ENCODE measurements at places on chromosomes 3 and 15.
A peak's percentile ranks its signal among the peaks of the same experiment; 100 is the strongest.

DNA sequence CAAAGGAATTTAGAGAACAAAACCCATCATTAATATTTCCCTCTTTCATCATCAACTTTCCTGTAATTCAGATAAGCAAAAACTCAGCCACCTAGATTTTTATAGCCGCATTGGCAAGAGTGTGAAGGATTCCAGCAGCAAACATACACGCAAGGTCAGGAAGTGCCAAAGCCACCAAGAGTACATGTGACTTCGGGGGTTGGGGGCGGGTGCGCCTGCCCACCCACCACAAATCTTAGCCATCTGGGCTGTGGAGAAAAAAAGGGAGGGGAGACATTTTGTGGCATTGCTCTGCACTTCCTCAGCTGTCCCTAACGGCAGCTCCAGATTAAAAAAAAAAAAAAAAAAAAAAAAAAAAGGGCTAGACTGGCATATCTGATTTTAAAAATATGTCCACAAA lies 148.4 kb downstream of the TNIK start:
- no peak for DNase-seq

DNA sequence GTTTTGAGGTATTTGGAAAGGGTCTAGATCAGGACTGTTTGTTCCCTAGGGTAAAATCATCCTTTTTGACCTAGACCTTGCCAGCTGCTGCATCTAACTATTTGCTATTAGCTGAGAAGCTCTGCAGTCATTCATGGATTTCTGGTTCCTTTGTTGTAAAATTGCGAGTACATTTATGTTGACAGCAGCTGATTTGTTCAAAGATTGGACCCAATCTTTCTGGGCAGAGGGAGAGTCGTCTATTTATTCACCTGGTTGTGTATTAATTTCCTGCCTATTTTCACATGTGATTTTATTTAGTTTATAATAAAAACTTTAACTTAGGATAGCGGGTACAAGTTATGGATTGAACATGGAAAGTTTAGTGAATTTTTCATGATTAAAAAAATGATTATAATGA lies 236.3 kb downstream of the CNTN4 start:
- DNase-seq = no peak

DNA sequence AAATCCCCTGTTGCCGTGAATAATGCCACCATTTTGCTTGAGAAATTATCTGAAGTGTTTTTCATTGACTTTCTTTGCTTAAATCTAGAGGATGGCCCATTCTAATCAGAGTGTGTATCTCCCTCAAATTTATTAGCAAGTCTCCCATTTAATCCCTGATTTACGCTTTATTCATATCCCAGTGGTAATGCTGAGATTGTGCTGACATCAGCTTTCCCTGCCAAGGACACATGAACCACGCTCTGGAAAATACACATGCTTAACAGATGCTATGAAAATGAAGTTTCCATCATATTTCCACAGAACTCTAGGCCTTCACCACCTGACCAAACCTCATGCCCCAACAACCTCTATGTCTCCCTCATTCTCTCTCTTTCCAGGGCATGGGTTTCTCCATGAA lies 545.4 kb downstream of the TUSC7 start:
- no peak for DNase-seq

GRCh38 chr3:181687190-181687589 lies 24.5 kb upstream of the SOX2 start:
- no peak for DNase-seq

- DNase-seq = no peak
Measured at GRCh38 chr15:58378241-58379085, 53.3 kb upstream of the LIPC start.

DNA sequence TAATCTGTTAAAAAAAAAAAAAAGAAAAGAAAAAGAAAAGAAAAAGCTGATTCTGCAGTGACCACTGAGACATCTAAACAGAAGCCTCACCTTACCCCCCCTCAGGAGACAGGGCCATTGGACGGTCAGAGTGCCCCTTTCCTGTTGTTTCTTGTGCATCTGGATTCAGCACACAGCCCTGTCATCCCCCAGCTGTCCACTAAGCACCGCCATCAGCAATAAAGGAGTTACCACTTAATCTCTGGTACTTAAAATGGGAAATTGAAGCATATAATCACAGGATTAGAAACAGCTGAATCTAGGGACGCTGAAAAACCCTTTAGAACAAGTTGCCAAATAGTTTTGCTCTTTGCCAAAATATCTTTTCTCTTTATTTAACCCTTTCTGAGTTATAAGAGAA lies 62.5 kb downstream of the TRIM69 start:
- no peak for DNase-seq

GRCh38 chr3:90015688-90016356 lies 908.4 kb downstream of the EPHA3 start:
- DNase-seq = no peak

- no peak for DNase-seq
Measured at GRCh38 chr15:77853008-77853328, 220.3 kb upstream of the LINGO1 start.

DNA sequence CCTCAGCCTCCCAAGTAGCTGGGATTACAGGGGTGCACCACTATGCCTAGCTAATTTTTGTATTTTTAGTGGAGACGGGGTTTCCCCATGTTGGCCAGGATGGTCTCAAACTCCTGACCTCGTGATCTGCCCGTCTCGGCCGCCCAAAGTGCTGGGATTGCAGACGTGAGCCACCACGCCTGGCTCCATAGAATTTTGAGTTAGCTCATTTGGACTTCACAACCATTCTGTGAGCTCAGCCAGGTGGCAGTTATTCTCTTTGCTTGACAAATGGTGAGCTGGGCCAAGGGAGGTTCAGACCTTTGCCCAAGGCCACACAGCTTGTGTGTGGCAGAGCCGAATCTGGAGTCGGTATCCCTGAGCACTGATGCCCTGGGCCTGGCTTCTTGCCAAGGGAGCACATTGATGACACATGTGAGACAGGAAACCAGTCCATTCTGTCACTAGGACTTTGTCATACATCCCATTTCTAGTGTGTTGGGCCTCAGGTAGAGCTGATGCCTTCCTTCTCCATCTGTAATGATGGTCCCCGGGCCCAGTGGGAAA lies 17.6 kb downstream of the PODXL2 start:
- DNase-seq = no peak

- peak; percentile 56 for DNase-seq
Measured at GRCh38 chr3:44198284-44199269, 43.1 kb upstream of the TOPAZ1 start.

DNA sequence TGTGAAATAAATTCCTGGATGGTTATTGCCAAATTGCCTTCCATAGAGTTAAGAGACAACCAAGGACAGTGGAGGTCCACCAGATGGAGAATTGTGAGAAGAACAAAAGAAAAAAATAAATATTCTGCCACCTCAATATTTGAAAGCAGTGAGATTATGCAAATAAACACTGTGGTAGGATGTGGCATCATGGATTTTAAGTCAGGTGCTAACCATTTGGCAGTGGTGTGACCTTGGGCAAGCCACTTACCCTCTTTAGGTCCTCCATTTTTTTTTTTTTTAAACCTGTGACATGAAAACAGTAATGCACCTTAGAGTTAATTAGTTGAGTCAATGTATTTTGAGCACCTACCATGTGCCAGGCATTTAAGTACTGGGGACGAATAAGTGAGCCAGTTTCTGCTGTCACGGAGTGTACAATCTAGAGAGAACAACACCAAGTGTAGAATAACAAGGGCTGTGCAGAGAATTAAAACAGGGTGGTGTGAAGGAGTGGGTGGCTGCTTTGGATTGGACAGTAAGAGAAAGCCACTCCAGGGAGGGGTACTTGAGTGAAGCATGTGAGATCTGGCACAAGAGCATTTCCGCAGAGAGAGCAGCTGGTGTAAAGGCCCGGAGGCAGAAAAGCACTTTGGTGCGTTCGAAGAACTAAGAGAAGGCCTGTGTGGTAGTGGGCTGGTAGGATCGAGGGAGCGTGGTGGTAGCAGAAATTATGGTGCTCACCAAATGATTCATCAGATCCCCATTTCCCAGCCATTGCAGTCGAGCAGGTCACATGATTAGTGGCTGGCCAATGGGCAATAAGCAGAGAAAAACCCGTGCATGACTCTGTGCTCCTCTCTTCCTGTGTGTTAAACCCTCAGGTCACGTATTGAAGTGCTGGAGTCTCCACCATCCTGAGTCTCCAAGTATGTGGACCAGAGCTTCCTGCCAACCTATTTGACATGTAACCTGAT lies 39.2 kb downstream of the CCK start:
- DNase-seq = no peak

- DNase-seq = no peak
Measured at GRCh38 chr3:141797819-141798447, 34.7 kb downstream of the GRK7 start.

- DNase-seq = no peak
Measured at GRCh38 chr15:32979710-32980109, 214.8 kb downstream of the FMN1 start.

DNA sequence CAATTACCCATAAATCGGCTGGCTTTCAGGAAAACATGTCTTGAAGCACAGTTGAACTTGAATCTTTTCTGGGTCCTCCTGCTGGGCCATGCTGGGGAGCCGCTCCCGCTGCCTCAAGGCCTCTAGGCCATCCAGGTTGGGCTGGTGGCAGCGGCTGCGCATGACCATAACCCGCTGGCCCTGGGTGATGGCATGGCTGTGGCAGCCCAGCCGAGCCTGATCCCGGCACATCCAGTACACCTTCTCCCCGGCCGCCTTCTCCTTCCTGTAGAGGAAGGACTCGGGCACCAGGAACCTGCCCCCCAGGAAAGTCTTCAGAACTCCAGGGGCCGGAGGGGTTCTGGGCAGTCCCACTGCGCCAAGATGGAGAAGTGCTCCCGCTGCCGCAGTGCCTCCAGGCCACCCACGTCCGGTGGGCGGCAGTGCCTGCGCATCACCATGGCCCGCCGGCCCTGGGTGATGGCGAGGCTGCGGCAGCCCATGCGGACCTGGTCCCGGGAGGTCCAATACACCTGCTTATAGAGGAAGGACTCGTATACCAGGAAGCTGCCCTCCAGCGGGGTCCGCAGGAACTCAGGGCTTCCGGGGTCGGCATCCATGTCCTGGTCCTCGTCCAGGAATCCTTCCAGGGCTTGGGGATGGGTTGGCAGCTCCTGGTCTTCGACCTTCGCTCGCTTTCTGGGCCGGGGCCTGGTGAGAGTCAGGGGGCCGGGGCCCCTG lies 84.3 kb upstream of the FXR1 start:
- DNase-seq = no peak

DNA sequence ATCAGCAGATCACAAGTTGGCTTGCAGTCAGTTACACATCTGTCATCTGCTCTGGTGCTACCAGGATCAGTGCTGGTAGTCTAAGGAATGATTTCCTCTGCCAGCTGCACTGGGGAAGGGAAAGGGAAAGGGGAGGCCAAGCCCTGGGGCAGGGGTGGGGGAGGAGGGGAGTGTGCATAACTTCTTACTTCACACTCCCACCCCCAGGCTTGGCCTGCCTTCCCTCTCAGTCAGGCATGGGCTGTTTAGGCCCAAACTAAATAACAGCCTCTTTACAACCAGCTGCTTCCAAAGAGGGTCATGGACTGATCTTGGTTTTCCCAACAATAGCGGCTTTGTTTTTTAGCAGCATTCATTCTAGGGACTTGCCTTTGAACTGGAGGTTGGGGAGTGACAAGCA lies 86.1 kb upstream of the PSMD6 start:
- DNase-seq = no peak

DNA sequence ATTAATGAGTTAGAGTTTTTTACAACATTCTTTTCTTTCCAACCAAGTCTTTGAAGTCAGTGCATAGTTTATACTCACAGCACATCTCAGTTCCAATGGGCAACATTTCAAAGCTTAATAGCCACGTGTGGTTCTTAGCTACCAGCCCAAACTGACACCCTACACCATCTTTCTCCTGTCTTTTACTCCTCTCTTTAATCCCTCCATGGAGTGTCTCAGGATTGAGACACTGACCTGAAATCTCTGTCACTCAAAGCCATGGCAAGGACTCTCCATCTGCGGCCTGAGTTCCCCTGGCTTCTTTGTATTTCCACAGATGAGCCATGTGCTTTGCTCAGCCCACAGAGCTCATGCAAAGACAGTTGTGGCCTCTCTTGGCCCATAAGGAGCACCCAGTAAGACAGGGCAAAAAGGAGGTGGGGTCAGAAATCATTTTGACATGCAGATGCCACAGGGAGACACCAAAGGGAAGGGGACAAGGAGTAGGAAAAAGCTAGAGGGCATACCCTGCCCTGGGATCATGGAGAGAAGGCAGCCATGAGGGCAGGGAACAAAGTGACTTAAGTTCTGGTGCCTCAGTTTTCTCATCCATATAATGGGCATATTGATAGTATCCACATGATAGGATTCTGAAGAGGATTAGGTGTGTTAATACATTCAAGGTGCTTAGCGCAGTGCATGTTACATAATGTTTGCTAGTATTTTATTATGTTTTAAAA lies 493.6 kb upstream of the PROK2 start:
- no peak for DNase-seq

- no peak for DNase-seq
Measured at GRCh38 chr3:72998466-72998865, 1.9 kb downstream of the PPP4R2 start.

DNA sequence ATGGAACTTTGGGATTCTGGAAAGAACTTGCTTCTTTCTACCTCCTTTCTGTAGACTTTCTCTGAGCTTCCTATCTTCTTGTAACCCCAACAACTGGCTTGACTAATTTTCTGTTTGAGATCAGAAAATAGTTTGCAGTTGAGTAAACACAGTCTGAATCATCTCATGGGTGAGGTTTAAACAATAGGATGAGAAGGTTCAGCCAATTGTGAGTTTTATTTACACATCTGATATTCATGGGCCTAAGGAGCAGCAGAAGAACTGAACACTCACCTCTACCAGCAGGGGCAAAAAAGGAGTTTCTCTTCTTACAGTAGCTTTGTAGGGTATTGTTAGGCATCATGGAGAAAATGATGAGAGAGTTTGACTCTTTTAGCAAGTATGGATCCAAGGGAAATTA lies 54.2 kb downstream of the DTWD1 start:
- no peak for DNase-seq

All from CD4-positive, alpha-beta T cell treated with Interleukin-15 for 1 hour (primary cell).